ENCODE measurements at places on chromosomes 6 and 20.

GRCh38 chr6:166078294-166078693 is 89.4 kb downstream of the TBXT start:
- no peak for DNase-seq

DNA sequence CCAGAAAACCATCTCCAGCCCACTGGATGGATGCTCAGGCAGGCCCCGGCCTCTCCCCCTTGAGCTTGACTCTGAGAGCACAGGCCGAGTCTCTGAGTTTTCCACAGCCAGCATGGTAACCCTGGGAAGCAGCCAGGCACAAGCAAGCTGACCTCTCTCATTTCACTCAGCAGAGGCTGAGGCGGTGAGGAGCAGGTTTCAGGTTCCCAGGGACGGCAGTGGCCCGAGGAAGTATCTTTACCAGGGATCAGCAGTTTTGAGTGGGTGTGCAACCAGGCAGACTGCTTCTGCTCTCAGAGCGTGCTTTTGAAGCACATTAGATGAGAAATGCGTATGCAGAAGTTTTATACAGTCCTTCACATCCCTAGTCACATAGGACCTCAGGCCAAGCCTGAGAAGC is 12.6 kb downstream of the HCK start:
- DNase-seq = no peak

- DNase-seq = no peak
Observed at GRCh38 chr6:107128175-107128574, 12.9 kb upstream of the BEND3 start.

DNA sequence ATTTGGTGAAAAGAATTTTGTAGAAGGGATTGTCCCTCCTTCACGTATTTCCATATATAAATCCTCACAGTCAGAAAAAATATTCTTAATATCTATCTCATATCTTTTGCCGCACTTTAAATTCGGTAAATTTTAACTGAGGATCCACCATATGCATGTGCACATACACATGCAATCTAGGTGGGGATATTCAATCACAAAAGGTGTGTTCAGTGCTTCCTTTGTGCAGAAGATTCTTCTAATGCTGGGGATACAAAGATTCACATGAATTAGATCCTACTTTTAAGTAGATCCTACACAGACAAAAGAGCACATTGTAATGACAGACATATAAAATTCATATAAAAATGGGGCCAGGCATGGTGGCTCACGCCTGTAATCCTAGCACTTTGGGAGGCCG is 13.6 kb upstream of the HLA-DRB1 start:
- no peak for DNase-seq

- no peak for DNase-seq
Observed at GRCh38 chr6:141451511-141452353, 681.0 kb upstream of the GJE1 start.

GRCh38 chr6:128284128-128284527 is 236.3 kb downstream of the PTPRK start:
- no peak for DNase-seq

DNA sequence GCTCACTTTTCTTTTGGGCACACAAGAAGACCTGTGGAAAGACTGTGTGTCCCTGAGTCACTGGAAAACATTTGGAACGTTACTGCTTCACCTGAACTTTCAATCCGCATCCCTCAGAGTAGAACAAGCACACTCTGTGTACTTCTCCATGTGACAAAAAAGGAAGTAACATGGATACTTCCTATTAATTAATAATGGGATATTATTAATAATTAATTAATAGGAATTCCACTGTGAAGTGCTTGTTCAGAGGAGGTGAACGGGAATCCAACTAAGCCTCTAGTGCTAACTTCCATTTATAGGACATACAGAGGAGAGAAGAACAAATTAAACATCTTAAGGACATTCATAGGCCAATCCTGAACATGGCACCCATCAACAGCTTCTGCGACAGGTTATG is 407.8 kb downstream of the SYNE1 start:
- no peak for DNase-seq

GRCh38 chr20:46179862-46180261 is 61.7 kb downstream of the CD40 start:
- no peak for DNase-seq

DNA sequence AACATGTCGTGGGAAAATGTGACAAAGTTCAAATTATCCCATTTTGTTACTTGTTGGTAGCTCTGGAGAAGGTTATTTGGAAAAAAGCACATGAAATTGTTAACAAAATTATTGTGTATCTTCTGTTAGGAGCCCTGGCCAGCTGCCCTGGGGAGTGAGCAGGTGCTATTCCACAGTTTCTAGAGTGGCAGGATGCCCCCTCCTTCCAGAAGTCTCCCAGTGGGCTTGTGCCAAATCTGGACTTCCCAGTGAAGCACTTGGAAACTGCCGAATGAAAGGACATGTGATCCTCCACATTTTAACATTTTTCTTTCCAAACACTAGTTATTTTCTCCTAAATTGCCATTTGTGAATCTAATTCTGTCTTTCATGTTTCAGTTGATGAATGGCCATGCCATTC is 66.9 kb upstream of the CLDN20 start:
- DNase-seq = no peak

- no peak for DNase-seq
Observed at GRCh38 chr6:116450769-116451740, 10.1 kb upstream of the CALHM6 start.

GRCh38 chr20:63022501-63022900 is 15.7 kb upstream of the BHLHE23 start:
- DNase-seq = no peak

DNA sequence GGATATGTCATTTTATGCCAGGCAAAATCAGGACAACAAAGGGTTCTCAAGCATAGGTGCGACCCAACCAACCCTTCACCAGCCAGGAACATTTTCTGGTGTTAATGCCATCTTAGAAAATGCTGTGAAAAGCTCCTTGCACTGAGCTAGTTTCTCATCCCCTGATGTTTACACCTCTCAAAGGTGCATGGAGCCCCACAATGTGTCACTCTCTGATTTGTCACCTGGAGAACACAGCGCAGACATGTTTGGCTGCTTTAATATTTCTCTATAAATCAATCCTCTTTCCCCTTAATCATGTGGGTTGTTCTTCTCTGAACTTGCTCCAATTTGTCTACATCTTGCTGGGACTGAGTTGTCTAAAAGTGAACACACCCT is 244.3 kb downstream of the TSHZ2 start:
- DNase-seq = no peak

DNA sequence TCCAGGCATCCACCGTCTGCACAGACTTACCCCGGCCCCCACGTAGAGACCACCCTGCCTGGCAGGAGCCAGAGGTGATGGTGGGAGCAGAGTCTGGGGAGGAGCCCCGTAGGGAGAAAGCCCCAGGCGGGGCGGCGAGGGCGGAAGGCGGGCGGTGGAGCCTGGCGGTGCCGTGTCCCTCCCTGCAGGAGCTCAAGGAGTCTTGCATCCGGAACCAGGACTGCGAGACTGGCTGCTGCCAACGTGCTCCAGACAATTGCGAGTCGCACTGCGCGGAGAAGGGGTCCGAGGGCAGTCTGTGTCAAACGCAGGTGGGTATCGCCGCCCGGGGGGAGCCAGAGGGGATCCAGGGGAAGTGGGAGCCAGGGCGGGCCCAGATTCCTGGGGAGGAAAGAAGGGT is 6.0 kb downstream of the CLPSL1 start:
- DNase-seq = peak; percentile 33

DNA sequence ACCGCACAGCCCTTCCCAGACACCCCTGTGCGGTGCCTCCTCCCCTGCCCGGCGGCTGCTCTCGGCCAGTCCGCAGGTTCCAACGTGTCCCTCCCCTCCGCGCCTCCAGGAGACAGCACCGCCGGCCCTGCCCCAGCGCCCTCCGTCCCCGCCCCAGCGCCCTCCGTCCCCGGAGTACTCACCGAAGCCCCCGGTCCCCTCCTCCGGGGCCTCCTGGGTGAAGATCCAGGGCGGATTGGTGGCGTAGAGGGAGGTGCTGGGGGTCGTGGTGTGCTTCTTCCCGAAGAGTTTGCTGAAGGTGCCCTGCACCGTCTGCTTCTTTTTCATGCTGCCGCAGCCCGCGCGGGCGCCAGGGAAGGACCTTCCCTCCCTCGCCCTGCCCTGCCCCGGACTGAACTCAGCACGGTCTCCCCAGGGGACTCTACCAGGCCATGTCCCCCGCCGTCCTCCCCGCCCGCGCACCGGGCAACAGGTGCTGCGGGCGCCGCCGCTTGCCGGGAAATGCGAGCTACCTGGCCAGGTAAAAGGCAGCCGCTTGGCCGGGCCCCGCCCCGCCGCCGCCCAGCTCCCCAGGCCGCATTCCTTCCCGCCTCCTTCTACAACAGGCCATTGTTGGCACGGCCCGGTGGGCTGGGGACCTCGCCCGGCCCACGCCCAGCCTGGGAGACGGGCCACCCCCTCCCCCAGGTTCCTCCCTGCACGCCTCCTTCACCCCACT is at the start of gene C6orf132:
Gene C6orf132, minus strand, starts transcription at position 503 of the 718 bp plus-strand sequence. Its CDS starts 176 bp downstream, at position 327.
- peak; percentile 84 for DNase-seq

DNA sequence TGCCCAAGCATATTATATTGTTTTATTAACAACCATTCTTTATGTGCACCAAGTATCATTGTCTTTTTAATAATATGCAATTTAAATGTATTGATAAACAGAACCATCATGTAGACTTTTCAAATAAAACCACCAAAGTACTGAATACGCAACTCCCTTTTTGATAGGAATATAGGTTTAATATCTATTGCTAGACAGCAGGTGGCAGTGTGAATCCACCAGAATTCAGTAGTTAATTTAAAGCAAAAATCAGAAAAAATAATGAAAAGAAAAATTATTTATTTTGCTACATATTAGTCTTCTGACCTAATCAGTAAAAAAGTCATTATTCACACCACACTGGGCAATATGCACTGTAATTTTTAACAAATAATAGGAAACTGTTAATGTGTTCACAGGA is 143.7 kb downstream of the KLHL32 start:
- peak; percentile 27 for DNase-seq
